IgD-negative memory B cell (primary cell): ENCODE measurements at places on chromosomes 1 and 21. TPM values are rescaled to one million over a fixed set of nuclear protein-coding genes. Genes with fewer than 3 reads are reported as not detected.

Gene ITLN2
- not detected for polyA plus RNA-seq

Gene TSPEAR
- not detected for polyA plus RNA-seq

Gene HP1BP3
- polyA plus RNA-seq, result 230 TPM

Gene KCNE2
- not detected for polyA plus RNA-seq

Gene LEFTY2
- 0.20 TPM for polyA plus RNA-seq

Gene DHRS3
- 1.5 TPM for polyA plus RNA-seq

Gene DMBX1
- polyA plus RNA-seq, result not detected

Gene KRTAP19-1
- polyA plus RNA-seq, result not detected

Gene HTR6
- polyA plus RNA-seq, result not detected

Gene DPYD
- 3.8 TPM for polyA plus RNA-seq

Gene GBP5
- 8.9 TPM for polyA plus RNA-seq

Gene SOD1
- 438 TPM for polyA plus RNA-seq

Gene FNDC5
- not detected for polyA plus RNA-seq

Gene RYR2
- not detected for polyA plus RNA-seq

Gene TOMM40L
- polyA plus RNA-seq, result 3.8 TPM

Gene LAD1
- not detected for polyA plus RNA-seq

Gene ZBTB18
- polyA plus RNA-seq, result 5.9 TPM

Gene TPTE
- not detected for polyA plus RNA-seq

Gene GPATCH3
- 22.1 TPM for polyA plus RNA-seq

Gene KRTAP7-1
- polyA plus RNA-seq, result not detected

Gene TCP10L
- polyA plus RNA-seq, result 0.28 TPM

Gene LCE2B
- polyA plus RNA-seq, result not detected

Gene IFNAR2
- 57.2 TPM for polyA plus RNA-seq

Gene LMX1A
- polyA plus RNA-seq, result not detected

Gene SERINC2
- not detected for polyA plus RNA-seq

Gene NFASC
- polyA plus RNA-seq, result 0.50 TPM

Gene ZNF644
- polyA plus RNA-seq, result 67.5 TPM

Gene TAS1R1
- polyA plus RNA-seq, result not detected

Gene NR1I3
- polyA plus RNA-seq, result not detected

Gene APOBEC4
- polyA plus RNA-seq, result not detected

Gene SMCP
- not detected for polyA plus RNA-seq

Gene TMPRSS15
- not detected for polyA plus RNA-seq

Gene TNNI3K
- not detected for polyA plus RNA-seq

Gene LIX1L
- 12.8 TPM for polyA plus RNA-seq

Gene PSRC1
- polyA plus RNA-seq, result not detected

Gene TSPAN1
- polyA plus RNA-seq, result not detected

Gene NBPF4
- polyA plus RNA-seq, result 0.38 TPM

Gene EPHA10
- not detected for polyA plus RNA-seq

Gene GSTM4
- polyA plus RNA-seq, result 22.3 TPM

Gene LPAR3
- not detected for polyA plus RNA-seq

Gene GPA33
- polyA plus RNA-seq, result 3.3 TPM

Gene DLGAP3
- polyA plus RNA-seq, result 0.33 TPM

Gene REN
- polyA plus RNA-seq, result not detected

Gene CRTC2
- polyA plus RNA-seq, result 57.2 TPM

Gene SPRR4
- not detected for polyA plus RNA-seq

Gene CLCA4
- 0.16 TPM for polyA plus RNA-seq

Gene CFHR2
- polyA plus RNA-seq, result not detected

Gene CCDC190
- polyA plus RNA-seq, result not detected

Gene IQGAP3
- not detected for polyA plus RNA-seq

Gene PRRC2C
- 67.2 TPM for polyA plus RNA-seq

Gene FCRL5
- 26.5 TPM for polyA plus RNA-seq

Gene MRAP
- not detected for polyA plus RNA-seq

Gene S100A7
- not detected for polyA plus RNA-seq

Gene PTPN14
- polyA plus RNA-seq, result 0.08 TPM

Gene KCNA3
- 55.9 TPM for polyA plus RNA-seq

Gene CLEC20A
- polyA plus RNA-seq, result 1.8 TPM

Gene SDC3
- not detected for polyA plus RNA-seq

Gene GBP7
- polyA plus RNA-seq, result not detected
